NCI-H1694 treated with DMSO at 0.1 percent for 48 hours (cell line): ENCODE measurements at places on chromosomes 2 and 18.

DNA sequence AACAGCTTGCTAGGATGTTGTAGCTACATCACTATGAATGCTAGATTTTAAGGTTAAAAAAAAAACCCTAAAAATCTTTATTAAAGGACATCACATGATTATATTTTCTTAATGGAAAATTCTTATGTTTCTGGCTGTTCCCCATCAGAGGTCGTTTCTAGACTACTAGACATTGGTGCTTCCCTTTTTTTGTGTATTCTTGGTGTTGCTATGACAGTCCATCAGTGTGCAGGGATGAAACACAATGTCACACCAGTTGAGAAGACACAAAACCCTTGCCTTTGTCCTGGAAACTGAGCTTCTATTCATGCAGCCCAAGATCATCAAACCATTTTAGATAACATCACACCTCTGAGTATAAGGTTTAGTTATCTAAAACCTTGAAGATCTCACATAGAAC is 19.9 kb upstream of the TMEM131 start:
- no peak for DNase-seq

DNA sequence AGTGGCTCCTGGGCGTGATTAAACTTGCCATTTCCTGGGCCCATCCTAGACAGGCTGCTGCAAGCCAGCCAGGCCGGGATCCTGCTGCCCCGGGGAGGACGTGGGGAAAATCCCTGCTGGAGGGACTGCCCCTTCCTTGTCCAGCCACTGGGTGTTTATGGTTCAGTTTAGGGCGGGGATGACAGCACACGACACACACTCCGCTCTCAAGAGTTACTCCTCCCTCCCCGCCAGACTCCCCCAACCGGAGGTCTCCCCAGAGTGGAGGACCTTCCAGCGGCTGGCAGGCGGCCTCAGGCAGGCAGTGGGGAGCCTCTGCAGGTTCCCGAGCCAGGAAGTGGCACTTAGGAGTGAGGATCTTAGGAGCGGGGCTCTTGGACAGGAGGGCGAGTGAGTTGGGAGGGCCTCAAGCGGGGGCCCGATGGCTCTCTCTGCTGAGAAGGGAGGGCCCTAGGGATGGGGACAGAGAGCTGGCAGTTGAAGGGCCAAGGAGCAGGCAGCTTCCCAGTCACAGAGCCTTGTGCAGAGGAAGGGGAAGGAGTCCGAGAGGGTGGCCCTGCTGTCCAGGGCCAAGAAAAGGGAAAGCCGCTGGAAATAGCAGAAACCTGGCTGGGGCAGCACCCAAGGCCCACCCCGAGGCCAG is 5.7 kb upstream of the GPR35 start:
- DNase-seq: no peak

GRCh38 chr2:41489638-41490037 is 558.2 kb upstream of the PKDCC start:
- no peak for DNase-seq

GRCh38 chr2:106851881-106852501 is 34.0 kb downstream of the ST6GAL2 start:
- no peak for DNase-seq

- no peak for DNase-seq
Observed at GRCh38 chr2:75311521-75311920, 112.2 kb upstream of the TACR1 start.

GRCh38 chr18:44290366-44290977 is 390.2 kb upstream of the SETBP1 start:
- no peak for DNase-seq
